ENCODE measurements at places on chromosomes 4 and X.

- no peak for DNase-seq
Observed at GRCh38 chrX:105191878-105192277, 28.6 kb downstream of the TEX13A start.

- no peak for DNase-seq
Observed at GRCh38 chr4:138190452-138190858, 51.7 kb downstream of the SLC7A11 start.

- no peak for DNase-seq
Observed at GRCh38 chr4:120691106-120691505, 231.4 kb downstream of the PRDM5 start.

- no peak for DNase-seq
Observed at GRCh38 chr4:99832321-99832720, 15.7 kb downstream of the DAPP1 start.

DNA sequence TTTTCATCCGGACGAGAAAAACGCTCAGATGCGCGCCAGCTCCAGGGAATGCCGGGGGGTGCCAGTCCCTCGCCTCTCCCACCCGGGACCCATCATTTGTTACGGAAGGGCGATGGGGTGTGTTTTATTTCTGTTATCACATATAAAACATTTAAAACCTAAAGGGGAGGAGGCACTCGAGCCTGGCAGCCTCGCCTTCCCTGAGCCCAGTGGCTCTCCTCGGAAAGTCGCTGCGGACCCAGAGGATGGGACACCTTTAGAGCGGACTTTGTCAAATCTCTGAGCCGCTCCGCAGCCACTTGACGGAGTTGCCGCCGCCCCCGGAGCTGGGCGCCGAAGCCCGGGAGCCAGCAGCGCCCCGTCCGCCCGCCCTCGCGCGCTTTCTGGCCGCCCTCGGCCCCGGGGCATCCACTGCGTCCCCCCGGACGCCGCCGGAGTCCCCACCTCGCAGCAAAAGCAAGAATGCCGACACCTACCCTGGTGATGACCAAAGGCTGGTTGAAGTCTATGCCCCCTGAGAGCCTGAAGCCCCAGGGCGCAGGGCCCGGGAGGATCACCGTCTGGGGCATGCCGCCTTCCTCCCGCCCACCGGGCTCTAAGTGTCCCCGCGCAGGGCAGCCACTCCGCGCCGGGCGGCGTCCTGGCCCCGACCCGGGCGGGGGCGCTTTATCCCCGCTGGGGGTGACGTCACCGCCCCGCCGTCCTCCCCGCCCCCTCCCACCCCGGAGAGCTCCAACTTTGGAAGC is at the start of gene PDLIM3:
Gene PDLIM3 (minus strand): TSS at position 642 of the 746 bp plus-strand sequence. CDS start 73 bp downstream, at position 569.
- DNase-seq = peak; percentile 91

DNA sequence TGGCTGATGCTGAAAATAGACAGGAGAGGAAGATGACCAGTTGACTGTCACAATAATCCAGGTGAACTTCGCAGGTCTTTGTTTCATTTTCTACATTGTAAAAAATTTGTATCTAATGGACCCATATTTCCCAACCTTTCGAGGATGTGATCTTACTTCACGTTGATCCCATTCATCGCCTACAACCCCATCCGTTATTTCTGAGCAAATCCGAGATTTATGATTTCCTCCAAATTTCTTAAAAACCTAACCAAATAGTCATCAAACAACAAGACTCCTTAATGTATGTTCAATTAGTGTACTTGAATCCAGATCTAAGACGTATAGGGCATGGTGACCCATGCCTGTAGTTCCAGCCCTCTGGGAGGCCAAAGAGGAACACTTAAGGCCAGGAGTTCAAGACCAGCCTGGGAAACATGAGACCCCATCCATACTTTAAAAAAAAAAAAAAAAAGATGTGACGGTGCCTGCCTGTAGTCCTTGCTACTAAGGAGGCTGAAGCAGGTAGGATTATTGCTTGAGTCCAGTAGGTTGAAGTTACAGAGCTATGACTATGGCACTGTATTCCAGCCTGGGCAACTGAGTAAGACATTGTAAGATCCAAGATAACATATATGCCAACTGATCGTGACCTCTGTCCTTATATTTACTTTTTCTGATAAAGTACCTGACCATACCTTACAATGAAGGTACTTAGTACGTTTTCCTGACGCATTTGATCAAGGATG is 5.7 kb downstream of the RPL9 start:
- no peak for DNase-seq

DNA sequence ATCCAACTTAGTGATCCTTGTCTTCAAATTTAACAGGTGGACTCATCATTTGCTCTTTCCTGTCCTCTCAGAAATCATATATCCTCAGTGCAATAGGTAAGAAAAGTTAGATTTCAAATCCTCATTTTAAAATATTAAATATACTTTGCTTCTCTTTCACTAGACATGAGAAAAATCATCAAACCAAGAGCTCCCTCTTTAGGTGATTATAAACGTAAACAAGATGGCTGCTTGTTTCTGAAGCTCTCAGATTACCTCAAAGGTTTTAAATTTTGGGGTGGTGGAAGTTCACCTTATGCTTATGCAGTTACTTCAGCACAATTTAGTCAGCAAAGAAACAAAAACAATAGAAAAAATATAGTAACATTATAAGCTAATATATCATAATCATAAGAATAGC is 27.3 kb downstream of the CSN3 start:
- no peak for DNase-seq

- no peak for DNase-seq
Observed at GRCh38 chr4:77843628-77844027, 19.0 kb upstream of the MRPL1 start.
